ENCODE measurements at places on chromosomes 7 and 10. TPM values are rescaled to one million over a fixed set of nuclear protein-coding genes. Genes with fewer than 3 reads are reported as not detected.

C10orf67 gene
- polyA plus RNA-seq: 2.7 TPM

DNA sequence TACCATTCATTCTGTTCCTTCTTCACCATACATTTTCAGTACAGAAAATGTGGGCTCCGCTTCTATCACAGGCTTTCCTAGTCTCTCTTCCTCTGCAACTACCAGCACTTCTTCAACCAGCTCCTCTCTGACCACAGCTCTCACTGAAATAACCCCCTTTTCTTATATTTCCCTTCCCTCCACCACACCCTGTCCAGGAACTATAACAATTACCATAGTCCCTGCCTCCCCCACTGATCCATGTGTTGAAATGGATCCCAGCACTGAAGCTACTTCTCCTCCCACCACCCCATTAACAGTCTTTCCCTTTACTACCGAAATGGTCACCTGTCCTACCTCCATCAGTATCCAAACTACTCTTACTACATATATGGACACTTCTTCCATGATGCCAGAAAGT is 9.5 kb upstream of the MUC12 start:
- DNase-seq: no peak

SPDYE5 gene
- 7.3 TPM for polyA plus RNA-seq

DNA sequence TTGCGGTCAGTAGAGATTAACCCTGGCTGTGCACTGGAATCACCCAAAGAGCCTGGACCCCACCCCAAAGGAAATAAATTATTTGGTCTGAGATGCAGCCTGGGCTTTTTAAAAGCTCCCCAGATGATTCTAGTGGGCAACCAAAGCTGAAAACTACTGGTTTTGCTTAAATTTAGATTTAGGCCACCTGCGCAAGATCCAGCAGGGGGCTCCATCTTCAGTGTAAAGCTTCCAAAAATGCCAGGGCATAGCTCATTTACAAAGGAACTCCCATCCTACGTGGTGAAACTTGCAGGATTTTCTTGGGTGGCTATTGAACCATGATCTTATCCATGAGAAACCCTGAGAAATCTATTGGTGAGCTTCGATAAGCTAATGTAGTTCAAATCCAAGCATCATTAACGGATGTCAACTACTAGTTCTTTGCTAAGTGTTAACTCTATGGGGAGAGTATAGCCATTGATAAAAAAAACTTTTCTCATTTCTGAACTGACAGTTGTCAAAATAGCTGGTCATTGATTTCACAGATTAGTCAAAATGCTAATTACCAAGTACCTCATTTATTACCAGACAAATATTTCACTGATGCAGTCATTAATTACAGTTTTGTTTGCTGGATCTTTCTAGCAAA is 315.3 kb downstream of the LHFPL3 start:
- DNase-seq: peak; percentile 13

WNT2 gene
- polyA plus RNA-seq: 0.93 TPM

- DNase-seq: no peak
Observed at GRCh38 chr10:118373786-118374185, 31.7 kb upstream of the FAM204A start.

NRP1 gene
- polyA plus RNA-seq: 177 TPM

ASZ1 gene
- not detected for polyA plus RNA-seq

SFTPD gene
- 1.6 TPM for polyA plus RNA-seq

GRCh38 chr10:87771871-87772500 is 46.0 kb downstream of the ATAD1 start:
- DNase-seq: peak; percentile 33

FGL2 gene
- polyA plus RNA-seq: 56.0 TPM

GRCh38 chr7:148144827-148145226 is 445.7 kb upstream of the C7orf33 start:
- DNase-seq: no peak

- no peak for DNase-seq
Observed at GRCh38 chr10:47457826-47458225, 26.1 kb downstream of the ANXA8 start.

WIPF3 gene
- 5.9 TPM for polyA plus RNA-seq

TTYH3 gene
- polyA plus RNA-seq: 84.3 TPM

RAPGEF5 gene
- polyA plus RNA-seq: 37.6 TPM

- peak; percentile 49 for DNase-seq
Observed at GRCh38 chr10:89563861-89564478, 28.6 kb upstream of the SLC16A12 start.

DNA sequence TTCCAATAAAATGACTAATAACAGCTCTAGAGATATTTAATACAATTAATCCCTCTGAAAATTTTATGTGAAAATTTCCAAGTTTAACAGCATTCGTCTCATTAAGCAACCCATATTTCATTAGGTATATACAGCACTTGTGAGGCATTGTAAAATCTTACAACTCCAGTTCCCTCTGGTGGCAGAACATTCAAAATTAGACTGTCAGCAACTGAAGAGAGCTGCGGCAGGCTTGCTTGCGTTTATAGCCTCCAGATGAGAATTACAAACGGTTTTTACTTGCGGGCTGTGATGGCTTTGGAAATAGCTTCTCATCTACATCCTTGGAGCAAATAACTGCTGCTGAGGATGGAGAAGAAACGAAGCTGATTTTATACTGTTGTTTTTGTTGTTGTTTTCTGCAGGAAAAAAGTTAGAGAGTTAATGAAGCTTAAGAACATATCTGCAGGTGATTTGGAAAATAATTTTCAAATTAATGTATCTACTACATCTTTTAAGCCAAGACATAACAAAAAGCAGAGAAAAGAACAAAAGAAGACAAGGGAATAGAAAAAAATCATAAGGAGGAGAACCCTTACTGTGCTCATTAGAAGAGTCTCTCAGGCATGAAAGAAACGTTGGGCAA is 171.3 kb downstream of the MAGI2 start:
- peak; percentile 45 for DNase-seq

Data from left kidney (tissue), 8 donors.